C1 segment of cervical spinal cord (tissue), 14 donors: ENCODE measurements at places on chromosomes 1 and 21.

- no peak for DNase-seq
Observed at GRCh38 chr1:105087506-105087905, 1337.8 kb downstream of the AMY1C start.

- DNase-seq = no peak
Observed at GRCh38 chr1:55579332-55580001, 364.3 kb upstream of the USP24 start.

- DNase-seq = no peak
Observed at GRCh38 chr1:35569936-35570335, 3.2 kb upstream of the TFAP2E start.

DNA sequence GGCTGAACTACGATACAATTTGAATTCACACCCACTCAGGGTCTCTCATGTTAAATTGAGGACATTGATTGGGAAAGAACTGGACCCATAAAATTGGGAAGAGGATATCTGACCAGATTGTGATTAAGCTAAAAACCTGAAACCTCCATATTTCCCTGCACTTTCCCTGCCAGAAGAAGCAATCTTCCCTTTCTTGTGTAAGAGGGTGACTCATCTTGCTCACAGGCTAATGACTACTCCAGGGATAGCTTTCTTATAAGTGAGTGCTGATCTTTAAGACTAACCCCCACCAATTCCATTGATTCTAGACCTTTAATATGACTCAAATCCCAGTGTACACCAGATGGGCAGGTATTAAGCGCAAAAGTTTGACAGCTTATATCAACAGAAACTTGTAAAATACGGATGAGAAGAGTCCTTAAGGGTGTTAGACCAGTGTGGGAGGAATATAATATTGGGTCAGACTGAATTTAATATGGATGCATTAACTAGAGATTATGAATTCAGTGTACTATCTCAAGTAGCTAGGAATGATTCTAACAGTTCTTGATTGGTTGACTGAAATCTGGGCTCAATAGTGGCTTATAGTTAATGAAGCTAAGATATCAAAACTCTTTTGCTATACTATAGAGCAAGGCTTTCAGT lies 12.1 kb upstream of the SGIP1 start:
- no peak for DNase-seq

- DNase-seq = no peak
Observed at GRCh38 chr1:198520524-198521254, 19.8 kb downstream of the ATP6V1G3 start.

- DNase-seq = no peak
Observed at GRCh38 chr1:167832693-167833092, 81.2 kb downstream of the ADCY10 start.

DNA sequence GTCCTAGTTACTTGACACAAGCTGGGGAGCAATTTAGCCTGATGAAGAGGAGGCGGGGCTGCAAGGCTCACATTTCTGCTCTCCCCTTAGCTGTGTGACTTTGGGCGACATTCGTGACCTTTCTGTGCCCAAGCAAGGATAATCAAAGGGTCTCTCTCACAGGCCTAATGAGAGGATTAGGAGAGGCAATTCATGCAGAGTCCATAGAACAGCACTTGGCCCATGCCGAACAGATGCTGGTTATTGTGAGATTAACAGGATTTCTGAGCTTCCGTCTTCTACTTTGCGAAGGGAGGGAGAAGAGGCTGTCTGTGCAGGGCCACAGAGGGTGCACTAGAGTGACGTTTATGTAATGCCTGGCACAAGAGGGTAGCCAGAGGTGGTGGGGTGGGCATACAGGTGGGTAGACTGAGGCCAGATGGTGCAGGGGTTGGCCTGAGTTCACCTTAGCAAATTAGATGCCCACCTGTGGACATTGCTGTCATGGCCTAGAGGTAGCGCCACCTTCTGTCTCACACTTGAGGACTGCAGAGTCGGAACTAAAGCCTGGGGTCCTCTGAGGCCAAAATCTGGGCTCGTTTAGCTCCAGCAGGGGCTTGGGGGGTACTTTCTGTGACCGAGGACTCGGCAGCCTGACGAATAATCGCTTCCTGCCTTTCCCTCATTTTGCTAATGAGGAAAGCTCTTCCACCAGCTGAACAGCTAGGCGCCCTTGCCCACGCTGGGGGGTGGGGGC lies 18.6 kb downstream of the ACTL8 start:
- DNase-seq = no peak

DNA sequence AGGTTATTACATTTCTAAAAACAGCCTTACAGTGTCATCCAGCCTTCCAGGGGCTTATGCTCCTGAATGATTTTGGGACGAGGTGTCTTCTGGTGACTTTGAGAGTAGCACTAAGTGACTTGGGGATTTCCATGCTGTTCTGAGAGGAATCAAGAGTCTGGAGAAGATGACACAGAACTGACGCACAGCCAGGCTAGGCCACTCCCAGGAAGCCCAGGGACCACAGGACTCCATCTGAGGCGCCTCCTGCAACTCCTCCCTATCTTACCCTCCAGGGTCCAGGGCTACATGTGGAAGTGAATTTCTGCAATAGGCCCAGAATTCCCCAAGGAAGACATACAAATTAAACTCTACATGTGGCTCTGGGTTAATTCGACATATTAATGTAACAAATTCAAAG lies 92.5 kb downstream of the SLC25A24 start:
- no peak for DNase-seq

DNA sequence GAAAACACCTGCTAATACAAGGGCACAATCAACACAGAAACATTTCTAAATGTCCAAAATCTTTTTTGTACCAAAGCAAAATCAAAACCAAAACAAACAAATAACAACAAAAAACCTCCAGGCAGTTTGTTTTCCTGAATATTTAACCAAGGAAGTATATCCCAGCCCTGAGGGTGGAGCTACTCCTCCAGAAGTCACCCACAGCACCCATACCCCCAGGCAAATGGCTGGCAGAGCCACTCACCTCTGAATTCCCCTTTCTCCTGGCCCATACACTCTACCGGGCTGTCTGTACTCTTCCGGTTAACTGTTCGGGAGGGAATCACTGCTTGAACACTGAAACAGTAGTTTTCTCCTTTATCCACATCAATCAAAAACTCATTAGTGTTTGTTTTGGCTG lies 9.5 kb downstream of the F3 start:
- no peak for DNase-seq

DNA sequence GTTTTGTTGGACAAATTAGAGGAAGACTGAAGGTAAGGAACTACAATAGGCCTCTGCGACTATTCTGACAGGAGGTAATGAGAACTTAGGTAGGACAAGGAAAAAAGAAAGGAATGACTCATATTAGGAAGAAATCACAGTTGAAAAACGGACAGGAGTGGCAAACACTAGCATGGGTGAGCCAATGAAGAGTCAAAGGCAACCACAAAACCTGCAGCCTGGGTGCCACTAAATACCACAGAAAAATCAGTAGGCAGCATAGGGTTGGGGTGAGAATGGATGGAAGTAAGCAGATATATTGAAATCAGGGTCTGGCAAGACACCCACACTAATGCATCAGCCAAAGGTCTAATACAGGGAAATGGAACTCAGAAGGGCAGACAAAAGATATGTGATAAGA lies 10.0 kb downstream of the RBM34 start:
- DNase-seq = no peak

- DNase-seq = no peak
Observed at GRCh38 chr1:33979341-33979740, 115.5 kb downstream of the HMGB4 start.

DNA sequence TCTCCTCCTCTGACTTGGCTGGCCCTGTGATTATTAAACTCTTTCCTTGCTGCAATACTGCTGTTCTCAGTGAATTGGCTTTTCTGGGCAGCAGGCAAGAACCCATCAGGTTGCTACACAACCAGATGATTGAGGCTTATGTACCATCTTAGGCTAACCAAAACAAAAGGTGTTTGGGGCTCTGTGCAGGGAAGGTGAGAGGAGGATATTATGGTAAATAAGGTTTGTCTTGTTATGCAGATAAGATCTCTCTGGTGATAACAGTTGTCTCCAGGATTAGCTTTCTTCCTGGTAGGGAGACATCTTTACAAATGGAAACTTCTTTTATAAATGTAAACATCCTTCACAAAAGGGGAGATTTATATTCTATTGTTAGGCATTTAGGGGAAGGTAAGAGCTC lies 44.5 kb upstream of the GORAB start:
- no peak for DNase-seq

GRCh38 chr1:20588634-20589225 lies at the start of gene CDA:
TSS of gene CDA (plus strand) at chr1:20589097. CDS start at chr1:20589130, 33 bp downstream.
- DNase-seq = no peak

DNA sequence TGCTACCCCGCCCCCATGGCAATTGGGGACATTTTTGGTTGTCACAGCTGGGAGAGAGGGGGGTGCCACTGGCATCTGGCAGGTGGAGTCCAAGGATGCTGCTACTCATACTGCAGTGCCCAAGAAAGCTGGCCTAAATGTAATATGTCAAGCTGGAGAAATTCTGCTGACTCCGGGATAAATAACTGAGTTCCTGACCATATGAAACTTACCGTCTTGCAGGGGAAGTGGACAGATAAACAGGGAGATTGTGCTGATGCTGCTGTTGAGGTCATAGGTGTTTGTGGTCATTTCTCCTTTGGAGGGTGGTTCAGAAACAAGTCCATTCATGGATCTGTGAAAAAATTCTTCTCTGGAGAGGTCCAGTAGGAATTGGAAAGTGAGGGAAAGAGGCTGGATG lies 54.4 kb downstream of the KAZN start:
- no peak for DNase-seq
